Stimulated activated CD4-positive, alpha-beta T cell treated with anti-CD3 and anti-CD28 coated beads, Interleukin-12 subunit alpha, Interleukin-12 subunit beta, amount 100 ng/mL, for 24 hours (primary cell): ENCODE measurements at places on chromosomes 16 and 17.

DNA sequence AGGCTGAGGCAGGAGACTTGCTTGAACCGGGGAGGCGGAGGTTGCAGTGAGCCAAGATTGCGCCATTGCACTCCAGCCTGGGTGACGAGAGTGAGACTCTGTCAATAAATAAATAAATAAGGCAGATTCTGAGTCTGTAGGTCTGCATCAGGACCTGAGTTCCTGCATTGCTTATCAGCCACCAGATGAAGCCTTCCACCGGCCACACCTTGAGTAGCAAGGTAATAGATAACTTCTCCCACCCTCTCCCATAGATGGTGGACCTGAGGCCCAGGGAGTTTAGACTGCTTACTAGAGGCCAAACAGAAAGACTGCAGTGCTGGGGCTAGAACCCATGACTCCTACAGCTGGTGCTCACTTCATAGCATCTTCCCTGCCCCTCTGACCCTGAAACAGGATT is 22.1 kb downstream of the ZP2 start:
- no peak for DNase-seq

- no peak for DNase-seq
Measured at GRCh38 chr17:15457723-15458094, 9.7 kb downstream of the CDRT4 start.

- DNase-seq, result no peak
Measured at GRCh38 chr16:28826141-28826540, 3.3 kb downstream of the ATXN2L start.

- no peak for DNase-seq
Measured at GRCh38 chr16:2048116-2048543, 345 bp downstream of the TSC2 start.

- no peak for DNase-seq
Measured at GRCh38 chr17:37781451-37781850, 36.6 kb upstream of the HNF1B start.

DNA sequence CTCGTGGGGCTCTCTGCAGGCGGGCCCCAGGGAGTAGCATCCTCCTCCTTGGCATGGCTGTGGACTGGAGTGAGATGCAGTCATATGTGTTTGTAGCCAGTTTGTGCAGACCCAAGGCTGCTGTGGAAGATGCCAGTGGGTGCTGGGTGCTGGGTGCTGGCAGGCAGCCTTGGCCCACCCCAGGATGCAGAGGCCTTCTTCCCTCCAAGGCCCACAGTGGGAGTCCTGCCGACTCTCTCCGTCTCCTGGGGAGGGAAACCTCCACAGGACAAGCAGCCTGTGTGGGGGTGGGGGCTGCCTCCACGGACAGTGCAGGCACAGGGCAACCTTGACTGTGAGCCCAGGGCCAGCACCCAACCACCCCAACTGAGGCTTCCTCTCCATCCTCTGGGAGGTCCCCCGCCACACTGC is 13.8 kb upstream of the TMEM92 start:
- no peak for DNase-seq

DNA sequence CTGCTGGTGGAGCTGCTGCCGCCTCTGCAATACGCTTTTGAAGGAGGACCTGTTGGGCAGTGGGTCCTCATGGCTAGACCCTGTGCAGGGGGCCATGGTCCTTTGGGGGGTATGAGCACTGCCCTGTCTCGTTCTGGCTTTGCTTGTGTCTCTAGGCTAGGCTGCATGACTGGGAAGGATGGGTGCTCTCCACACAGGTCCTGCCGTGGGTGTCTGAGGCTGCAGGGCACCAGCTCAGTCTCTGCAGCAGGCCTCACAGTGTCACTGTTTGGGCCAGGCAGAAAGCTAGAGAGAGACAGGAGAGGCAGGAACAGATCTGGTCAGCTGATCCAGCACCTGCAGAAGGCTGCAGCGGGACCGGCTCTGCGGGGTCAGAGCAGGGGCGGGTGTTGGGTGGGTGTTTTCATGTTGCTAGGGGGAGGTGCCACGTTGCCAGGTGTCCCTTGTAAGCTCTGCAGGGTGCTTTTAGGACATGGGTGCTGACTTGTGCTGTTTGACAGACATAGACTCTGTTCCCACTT is 111.4 kb downstream of the SNX29 start:
- DNase-seq, result no peak

DNA sequence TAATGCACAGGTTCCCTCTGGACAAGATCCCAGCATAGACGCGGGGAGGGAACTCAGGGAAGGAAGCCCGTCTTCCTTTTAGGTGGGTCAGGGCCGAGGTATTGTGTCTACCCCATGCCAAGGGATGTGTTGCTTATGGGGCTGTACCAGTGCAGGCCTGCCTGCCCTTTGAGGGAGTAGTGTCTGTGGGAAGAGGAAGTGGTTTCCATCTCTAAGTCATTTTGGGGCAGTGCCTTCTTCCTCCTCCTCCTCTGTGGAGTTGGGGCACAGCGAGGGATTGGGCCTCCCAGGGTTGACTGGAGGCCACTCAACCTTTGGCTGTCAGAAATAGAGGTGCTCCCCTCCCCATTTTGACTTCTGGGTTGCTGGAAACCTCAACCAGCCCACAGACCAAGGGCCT is 26.5 kb downstream of the GJD3 start:
- DNase-seq, result no peak

- DNase-seq, result no peak
Measured at GRCh38 chr16:29656688-29657523, 6.1 kb upstream of the SPN start.

DNA sequence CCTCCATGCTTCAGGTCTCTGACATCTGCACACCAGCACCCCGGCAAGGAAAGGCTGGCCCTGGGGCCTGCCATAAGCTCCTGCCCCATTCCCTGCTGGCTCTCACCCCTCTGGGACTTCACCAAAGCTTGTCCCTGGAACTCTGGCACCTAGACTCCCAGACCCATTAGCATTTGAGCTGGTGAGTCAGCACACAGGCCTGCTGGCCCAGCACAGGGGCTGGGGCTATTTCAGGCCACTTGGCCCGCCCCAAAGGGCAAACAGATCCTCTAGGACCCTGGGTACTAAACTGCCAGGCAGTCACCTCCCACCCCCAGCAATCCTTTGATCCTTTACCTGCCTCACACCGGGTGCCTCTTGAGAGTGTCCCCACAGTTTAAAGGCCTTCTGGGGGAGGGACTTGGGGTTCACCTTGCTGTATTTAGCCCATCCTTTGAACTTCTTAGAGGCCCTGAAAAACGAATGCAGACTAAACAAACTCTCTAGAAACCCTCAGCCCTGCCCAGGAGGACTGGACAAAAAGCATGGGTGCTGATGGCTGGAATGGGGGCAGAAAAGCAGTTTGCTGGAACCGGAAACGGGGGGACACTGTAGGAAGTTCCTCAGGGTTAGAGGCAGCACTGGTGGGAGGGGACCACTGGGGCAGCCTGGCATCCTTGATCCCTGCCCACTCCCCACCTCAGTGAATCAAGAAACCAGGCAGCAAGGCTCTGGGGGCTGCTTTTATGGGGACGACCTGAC is 3.2 kb upstream of the SAMD14 start:
- no peak for DNase-seq

GRCh38 chr17:81121841-81122733 is 43.2 kb upstream of the PVALEF start:
- no peak for DNase-seq

- DNase-seq, result no peak
Measured at GRCh38 chr17:62093188-62094155, 28.4 kb upstream of the MED13 start.

GRCh38 chr17:5209396-5209795 is 17.7 kb upstream of the ZNF594 start:
- DNase-seq, result no peak

DNA sequence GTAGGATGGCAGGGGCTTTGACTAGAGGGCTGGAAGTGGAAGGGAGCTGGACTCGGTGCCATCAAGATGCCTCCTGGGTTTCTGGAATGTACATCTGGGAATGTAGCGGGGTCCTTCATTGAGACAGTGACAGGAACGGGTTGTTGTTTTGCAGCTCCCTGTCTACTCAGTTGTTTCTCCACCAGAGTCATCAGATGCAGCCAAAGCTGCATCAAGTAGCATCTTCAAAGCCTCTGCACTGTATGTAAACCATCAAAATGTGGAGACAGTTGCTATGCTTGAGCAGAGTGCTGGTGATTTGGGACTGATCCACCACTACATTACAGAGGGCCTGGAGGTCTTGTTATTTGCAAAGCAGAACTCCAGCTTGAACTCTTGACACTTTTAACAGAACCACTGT is 25.1 kb upstream of the MEAK7 start:
- DNase-seq, result no peak

DNA sequence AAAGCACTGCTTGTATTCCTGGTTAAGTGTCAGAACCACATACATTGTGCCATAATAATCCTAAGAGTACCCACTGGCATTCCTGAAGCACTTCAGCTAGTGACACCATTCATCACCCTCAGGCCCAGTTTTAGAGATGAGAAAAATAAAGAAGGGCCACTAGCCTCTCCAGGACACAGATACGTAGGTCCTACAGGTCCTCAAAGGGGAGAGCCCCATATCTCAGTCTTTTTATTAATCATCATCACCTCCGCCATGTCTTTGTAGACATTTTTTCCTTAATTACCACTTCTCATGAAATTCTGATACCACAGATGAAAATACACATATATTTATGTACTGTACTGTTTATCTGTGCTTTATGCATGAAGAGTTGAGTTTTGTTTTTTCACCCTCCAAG is 43.5 kb downstream of the GRB2 start:
- no peak for DNase-seq

- DNase-seq, result no peak
Measured at GRCh38 chr17:19248151-19248927, 11.2 kb downstream of the EPN2 start.

- no peak for DNase-seq
Measured at GRCh38 chr17:81942167-81942553, 4.9 kb downstream of the MYADML2 start.

GRCh38 chr17:51365090-51365489 is 104.7 kb downstream of the UTP18 start:
- DNase-seq, result no peak

DNA sequence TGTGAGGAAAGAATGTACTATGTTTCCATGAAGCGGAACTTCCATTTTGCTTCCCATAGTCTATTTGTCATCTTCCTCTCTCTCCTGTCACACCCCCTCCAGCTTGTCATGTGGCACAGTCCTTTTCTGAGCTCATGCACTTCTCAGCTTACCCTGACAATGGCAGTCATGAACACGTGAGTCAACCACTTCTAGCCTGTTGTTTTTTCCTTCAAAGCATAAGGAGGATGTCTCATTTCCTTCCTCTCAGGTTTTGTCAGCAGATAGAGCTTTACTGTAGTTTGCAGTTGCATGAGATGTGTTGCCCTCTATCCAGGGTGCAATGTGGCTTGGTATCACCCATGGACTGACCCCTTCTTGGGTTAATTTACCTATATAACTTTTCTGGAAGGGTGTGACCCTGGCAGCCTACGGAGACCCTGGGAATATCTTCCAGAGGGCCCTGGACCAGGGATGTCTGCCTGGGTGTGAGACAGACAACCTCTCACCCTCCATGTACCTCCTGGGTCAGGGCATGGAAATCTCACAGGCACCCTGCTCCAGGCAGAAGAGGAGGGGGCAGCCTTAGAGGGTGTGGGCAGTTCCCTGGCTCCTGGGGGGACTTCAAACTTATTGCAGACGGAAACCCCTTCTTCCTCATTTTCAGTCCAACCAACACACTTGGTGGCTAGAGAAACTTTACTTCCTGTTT is 4.0 kb upstream of the ZNF267 start:
- DNase-seq, result peak; percentile 51

- DNase-seq, result no peak
Measured at GRCh38 chr17:39195568-39196160, 1.8 kb downstream of the CACNB1 start.

GRCh38 chr16:30350134-30350871 is 4.8 kb downstream of the CD2BP2 start:
- DNase-seq, result no peak
